Endothelial cell of umbilical vein (primary cell): ENCODE measurements at places on chromosomes 12 and 14. TPM values are rescaled to one million over a fixed set of nuclear protein-coding genes. Genes with fewer than 3 reads are reported as not detected.
A peak's percentile ranks its signal among the peaks of the same experiment; 100 is the strongest.

AVPR1A gene
- polyA plus RNA-seq, result not detected in 2 replicates

CISTR gene
- not detected in 2 replicates for polyA plus RNA-seq

ANKS1B gene
- polyA plus RNA-seq, result 0.15 TPM in 1 of 2 replicates, not detected in the other

IFI27 gene
- 1,265 and 1,831 TPM in 2 replicates for polyA plus RNA-seq

DGLUCY gene
- 40.0 and 40.9 TPM in 2 replicates for polyA plus RNA-seq

TAS2R46 gene
- polyA plus RNA-seq, result 0.14 TPM in 1 of 2 replicates, not detected in the other

DCN gene
- polyA plus RNA-seq, result 0.38 and 0.43 TPM in 2 replicates

APOF gene
- polyA plus RNA-seq, result not detected in 2 replicates

IL31 gene
- not detected in 2 replicates for polyA plus RNA-seq

CLEC6A gene
- polyA plus RNA-seq, result not detected in 2 replicates

GLS2 gene
- polyA plus RNA-seq, result 0.04 and 0.18 TPM in 2 replicates

ZNF268 gene
- 4.6 and 7.7 TPM in 2 replicates for polyA plus RNA-seq

PRH2 gene
- 0.21 TPM in 1 of 2 replicates, not detected in the other for polyA plus RNA-seq

DAO gene
- not detected in 2 replicates for polyA plus RNA-seq

LRP1-AS gene
- polyA plus RNA-seq, result not detected in 2 replicates

OTUB2 gene
- 0.53 and 0.70 TPM in 2 replicates for polyA plus RNA-seq

SLC41A2 gene
- polyA plus RNA-seq, result 0.97 and 1.7 TPM in 2 replicates

GRCh38 chr14:87567618-87568295, 425.2 kb downstream of the GALC start:
- DNase-seq, result no peak

DNA sequence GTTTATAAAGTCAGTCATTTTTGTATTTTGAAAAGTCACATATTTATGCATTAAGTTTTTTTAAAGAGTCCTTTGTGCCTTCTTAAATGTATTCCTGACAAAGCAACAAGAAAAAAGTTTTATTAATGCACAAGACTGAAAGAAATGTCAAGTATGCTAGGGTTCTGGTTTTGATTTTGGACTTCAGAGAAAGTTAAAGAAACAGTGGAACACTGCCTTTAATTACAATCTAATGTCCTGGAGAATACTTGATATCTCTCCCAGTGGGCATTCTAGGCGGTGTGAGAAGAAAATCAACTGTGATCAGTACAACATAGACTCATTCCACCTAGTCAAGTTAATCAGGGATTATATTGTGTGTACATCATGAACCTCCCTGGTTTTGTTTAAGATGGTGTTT, 49.9 kb downstream of the PRICKLE1 start:
- no peak for DNase-seq

- DNase-seq, result no peak
Measured at GRCh38 chr12:30155001-30155730, 371.4 kb upstream of the TMTC1 start.

- DNase-seq, result peak; percentile 69
Measured at GRCh38 chr12:90908465-90908864, 46.5 kb downstream of the CCER1 start.

- DNase-seq, result no peak
Measured at GRCh38 chr12:124496584-124496983, 70.8 kb downstream of the NCOR2 start.

GRCh38 chr12:127811988-127812387, 455.0 kb upstream of the TMEM132C start:
- no peak for DNase-seq

- no peak for DNase-seq
Measured at GRCh38 chr12:69001251-69001650, 68.3 kb upstream of the CPM start.

DNA sequence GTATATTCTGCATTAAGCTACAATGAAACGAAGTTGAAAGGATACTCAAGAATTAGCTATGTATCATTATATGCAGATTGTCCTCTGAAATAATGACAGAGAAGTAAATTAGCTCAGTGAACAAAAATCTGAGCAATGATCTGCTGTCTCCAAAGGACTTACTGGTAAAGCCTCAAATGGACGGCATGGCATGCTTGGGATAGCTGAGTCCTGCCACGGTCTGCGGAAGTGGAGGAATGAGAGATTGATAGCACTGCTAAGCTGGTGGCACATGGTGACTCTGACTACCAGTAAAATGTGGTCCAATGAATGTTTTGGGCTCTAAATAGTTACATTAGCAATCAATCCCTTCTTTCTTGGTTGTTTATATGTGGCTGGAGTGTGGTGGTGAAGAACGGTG, 3.7 kb upstream of the DENND5B start:
- DNase-seq, result no peak

DNA sequence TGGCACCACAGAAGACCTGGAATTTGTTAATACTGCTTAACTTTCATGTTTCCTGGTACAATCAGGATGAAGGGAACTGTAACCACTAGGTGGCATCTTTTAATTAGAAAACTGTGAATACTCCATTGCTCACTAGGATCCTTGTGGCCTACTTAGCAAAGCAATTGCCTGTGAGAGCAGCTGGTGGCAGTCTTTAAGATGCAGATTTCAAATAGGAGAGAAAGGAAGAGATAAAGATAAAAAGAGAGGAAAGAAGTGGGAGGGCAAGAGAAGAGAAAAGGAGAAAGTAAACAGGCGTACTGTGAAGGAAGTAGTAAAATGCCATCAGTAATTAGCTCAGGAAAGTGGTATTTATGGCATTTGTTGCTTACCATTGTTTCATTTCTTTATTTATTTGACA, 114.5 kb downstream of the RAD51B start:
- peak; percentile 89 for DNase-seq

GRCh38 chr14:56119201-56119981, 1.2 kb downstream of the PELI2 start:
- DNase-seq, result peak; percentile 54

DNA sequence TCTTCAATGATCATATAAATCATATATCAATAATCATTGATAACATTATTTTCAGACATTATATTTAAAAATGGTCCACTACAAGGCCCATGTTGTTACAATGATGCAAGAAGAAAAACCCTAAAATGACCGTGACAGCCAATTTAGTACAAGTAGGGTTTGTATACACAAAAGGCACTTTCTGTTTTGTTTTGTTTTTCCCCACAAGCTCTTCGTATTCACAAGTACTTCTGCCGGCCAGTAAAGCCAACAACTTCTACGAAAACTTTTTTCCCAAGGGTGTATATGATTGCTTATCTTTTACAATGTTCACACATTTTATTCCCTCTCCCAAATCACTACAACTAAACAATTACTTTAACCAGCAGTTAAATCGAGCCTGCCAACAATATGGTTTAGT, 9.6 kb downstream of the PTPRB start:
- DNase-seq, result no peak

GRCh38 chr14:82657186-82657675, 1123.6 kb upstream of the SEL1L start:
- DNase-seq, result no peak

- DNase-seq, result no peak
Measured at GRCh38 chr14:61335671-61336275, 14.4 kb downstream of the PRKCH start.

DNA sequence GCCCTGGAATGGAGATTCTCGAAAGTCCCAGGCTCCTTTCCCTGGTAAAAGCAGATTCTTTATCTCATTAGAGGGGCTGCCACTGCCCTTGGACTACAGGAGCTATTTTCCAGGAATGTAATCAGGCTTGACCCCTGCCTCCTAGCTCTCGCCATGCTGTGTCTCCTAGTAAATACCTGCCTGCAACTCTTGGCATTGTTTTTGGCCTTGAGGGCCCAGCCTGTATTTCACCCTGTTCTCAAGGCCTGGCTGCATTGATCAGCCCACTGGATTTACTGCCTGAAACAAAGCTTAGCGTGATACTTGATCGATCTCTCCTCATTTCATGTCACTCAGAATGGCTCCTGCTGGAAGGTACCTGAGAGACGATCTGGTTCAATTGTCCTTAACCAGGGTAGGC, 273.7 kb downstream of the CACNA1C start:
- DNase-seq, result no peak

DNA sequence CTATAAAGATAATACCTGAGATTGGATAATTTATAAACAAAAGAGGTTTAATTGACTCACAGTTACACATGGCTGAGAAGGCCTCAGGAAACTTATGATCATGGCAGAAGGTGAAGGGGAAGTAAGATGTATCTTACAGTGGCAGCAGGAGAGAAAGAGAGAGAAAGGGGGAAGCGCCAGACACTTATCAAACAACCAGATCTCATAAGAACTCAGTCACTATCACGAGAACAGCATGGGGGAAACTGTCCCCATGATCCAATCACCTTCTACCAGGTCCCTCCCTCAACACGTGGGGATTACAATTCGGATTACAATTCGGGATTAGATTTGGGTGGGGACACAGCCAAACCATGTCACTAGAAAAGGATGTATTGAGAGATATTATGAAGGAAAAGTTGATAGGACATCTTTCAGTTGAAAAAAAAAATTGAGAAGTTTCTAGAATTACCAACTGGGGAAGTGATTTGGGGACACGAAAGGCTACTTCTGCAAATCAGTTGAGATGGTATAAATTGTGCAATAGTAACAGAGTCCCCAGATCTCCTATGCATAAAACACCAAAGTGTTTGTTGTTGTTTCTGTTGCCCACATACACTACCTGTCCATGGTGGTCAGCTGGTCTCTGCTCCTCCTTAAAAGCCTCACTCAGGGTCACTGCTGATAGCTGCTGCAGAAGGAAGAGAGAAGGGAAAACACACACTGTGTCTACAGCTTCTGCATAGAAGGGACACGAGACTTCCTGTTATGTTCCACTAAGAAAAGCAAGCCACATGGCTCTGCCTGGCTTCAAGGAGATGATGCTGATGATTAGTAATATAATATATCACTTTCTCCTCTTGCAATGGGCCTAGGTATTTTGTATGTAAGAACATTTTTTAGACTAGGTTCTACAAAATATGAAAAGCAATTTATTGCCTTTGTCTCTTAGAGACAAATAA, 465.5 kb downstream of the PDZRN4 start:
- no peak for DNase-seq

- DNase-seq, result no peak
Measured at GRCh38 chr14:69662636-69663299, 51.4 kb downstream of the SUSD6 start.

DNA sequence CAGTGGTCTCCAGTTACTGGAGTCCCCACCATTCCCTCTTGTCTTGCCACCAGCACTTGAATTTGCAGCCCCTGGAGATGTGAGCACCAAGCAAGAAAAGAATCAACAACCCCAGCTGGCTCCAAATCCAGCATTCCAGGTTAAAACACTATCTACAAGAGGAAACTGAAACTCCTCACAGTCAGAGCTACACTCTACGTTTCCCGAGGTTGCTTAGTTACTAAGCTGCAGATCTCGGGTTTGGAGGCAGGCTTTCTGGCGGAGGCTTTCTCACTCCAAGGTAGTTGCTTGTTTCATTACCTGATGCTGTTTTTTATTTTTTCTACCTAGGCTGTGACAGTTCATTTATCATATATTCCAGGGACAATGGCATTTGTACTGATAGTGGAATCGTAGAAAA, 248.1 kb downstream of the GLT1D1 start:
- DNase-seq, result no peak

GRCh38 chr14:40362856-40363255, 930.6 kb upstream of the FBXO33 start:
- no peak for DNase-seq

DNA sequence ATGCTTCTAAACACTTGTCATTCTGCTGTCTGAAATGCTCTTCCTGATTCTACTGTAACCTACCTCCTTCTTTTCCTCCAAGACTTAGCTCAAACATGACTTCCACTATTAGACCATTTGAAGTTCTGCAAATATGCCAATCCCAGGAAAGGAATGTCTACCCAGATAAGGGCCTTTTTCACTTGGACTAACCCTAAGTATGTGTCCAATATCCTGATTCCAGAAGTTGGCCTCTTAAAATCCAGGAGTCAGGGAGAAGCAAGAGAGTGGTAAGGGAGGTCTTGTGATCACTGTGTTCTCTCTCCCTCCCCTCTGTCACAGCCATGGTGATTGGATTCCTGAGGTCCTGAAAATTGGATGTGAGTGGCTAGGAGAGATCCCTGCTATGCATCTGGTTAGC, 30.2 kb downstream of the ADCY6 start:
- no peak for DNase-seq

GRCh38 chr12:109775172-109775881, 57.9 kb downstream of the TRPV4 start:
- DNase-seq, result peak; percentile 62

DNA sequence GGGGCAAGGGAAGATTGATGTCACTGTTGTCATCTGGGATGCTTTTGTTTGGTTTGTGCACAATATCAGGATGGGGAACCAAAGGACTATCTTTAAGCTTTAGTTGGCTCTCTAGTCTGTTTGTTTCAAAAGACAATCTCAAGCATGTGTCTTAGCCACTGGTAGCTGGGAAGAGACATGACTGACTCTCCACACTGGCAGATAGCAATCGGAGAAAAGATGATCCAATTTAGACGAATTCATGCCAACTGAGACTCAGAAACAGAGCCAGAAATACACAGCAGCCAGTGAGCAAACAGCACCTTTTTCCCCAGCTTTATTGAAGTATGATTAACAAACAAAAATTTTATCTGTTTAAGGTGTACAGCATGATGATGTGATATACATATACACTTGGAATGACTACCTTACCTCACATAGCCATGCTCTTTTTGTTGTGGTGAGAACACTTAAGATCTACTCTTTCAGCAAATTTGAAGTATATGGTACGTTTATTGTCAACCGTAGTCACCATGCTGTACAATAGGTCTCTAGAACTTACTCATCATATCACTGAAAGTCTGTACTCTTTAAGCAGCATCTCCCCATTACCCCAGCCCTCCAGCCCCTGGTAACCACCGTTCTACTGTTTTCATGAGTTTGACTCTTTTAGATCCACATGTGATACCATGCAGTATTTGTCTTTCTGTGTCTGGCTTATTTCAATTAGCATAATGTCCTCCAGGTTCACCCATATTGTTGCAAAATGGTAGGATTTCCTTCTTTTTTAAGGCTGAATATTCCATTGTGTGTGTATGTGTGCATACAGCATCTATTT, 50.6 kb downstream of the DUSP16 start:
- DNase-seq, result no peak

DNA sequence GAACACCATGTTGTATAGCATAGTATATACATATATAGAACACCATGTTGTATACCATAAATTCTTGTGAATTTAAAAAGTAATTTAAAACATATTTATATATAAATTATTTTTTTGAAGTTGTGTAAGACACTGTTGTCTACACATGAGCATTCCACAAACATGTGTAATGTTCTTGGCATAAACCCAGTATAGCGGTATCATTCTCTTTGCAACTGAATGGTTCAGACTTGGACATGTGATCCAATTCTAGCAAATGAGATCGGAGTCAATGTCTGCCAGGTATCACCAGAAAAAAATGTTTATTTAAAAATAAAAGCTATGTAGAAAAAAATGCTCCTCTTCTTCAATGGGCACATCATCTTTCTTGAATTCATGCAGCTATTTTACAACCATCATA, 33.9 kb downstream of the CEP290 start:
- DNase-seq, result no peak

DNA sequence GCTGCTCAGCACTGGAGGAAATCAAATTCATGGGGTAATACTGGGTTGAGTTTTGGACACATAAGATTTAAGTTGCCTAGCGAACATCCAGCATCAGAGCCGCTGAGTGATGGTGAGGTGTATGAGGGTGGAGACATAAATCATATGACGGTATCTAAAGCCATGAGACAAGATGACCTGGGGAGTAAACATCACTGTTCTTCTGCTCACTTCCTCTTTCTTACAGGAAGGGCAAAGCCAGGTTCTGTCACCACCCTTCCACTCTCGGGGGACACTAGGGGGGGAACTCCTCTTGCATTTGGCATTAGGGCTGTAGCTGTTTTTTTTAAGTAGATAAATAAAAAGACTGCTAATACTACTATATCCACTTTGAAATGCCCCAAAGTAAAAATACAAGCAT, 24.0 kb downstream of the PRDM4 start:
- no peak for DNase-seq
